ENCODE measurements at places on chromosomes 1 and 21. TPM values are rescaled to one million over a fixed set of nuclear protein-coding genes. Genes with fewer than 3 reads are reported as not detected.

The NUAK2 gene
- 0.98 TPM for total RNA-seq

The QSOX1 gene
- total RNA-seq, result 14.0 TPM

The RCSD1 gene
- 3.9 TPM for total RNA-seq

The ALPL gene
- total RNA-seq, result 2.5 TPM

The KRTAP19-1 gene
- total RNA-seq, result not detected
